Heart right ventricle (tissue), 16 donors: ENCODE measurements at places on chromosomes 5 and 9. TPM values are rescaled to one million over a fixed set of nuclear protein-coding genes. Genes with fewer than 3 reads are reported as not detected.

- no peak overlapping the region for H3K4me3 ChIP-seq
- no peaks in the 10 kb centered on the region for H3K27me3 ChIP-seq
- H3K27ac ChIP-seq, result no peak overlapping the region
- H3K36me3 ChIP-seq, result no peaks in the 10 kb centered on the region
- DNase-seq, result no peak
Observed at GRCh38 chr5:57447658-57448057, 35.0 kb downstream of the ACTBL2 start.

GRCh38 chr5:138641547-138642298 is 66.5 kb upstream of the HSPA9 start:
- DNase-seq, result peak; percentile 74
- H3K27me3 ChIP-seq, result no peaks in the 10 kb centered on the region
- H3K27ac ChIP-seq, result no peak overlapping the region
- no peaks in the 10 kb centered on the region for H3K36me3 ChIP-seq

ZNF79 gene
- 7.8 TPM for total RNA-seq

GRCh38 chr5:102857076-102857818 is 102.1 kb downstream of the PAM start:
- no peaks in the 10 kb centered on the region for H3K27me3 ChIP-seq
- no peak overlapping the region for H3K4me3 ChIP-seq
- no peaks in the 10 kb centered on the region for H3K36me3 ChIP-seq
- no peaks in the 10 kb centered on the region for H3K4me1 ChIP-seq
- DNase-seq, result no peak

LAMC3 gene
- 0.57 TPM for total RNA-seq

PAPPA gene
- 0.86 TPM for total RNA-seq

DNA sequence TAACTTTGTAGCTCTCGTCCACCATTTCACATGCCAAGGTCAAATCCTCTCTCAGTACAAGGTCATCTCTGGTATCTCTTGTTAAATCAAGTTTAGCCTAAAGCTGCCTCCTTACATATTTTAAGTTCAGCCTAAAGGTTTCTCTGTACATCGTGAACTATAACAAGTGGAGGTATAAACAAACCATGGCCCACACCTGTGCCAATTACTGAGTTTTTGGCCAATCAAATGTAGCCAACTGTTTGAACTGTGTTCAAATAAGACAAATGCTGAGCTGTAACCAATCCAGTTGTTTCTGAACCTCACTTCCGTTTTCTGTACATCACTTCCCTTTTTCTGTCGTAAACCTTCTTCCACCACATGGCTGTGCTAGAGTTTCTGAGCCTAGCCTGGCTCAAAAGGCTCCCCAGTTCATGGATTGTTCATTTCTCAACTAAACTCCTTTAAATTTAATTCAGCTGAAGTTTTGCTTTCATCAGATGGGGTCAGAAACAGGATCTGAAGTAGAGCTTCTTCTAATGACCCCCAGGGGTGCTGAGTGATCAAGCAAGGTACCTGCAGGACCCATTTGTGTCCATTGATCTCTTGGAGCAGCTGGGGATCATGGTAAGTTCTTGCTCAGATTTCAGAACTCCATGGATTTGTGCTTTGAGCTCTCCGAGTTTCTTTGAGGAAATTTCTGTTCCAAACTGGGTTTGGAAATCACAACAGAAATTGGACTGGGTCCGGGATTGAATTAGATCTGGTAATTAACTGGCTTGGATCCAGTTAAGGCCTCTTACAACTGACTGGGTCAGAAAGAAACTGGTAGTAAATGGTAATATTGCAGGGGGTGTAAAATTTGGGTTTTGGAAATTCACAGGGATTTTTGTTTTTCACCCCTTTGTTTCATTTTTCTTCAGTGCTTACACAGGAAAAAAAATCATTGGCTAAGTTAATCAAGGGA is 11.0 kb upstream of the NANS start:
- no peak overlapping the region for H3K27ac ChIP-seq
- peak overlapping the region; percentile 42 for H3K4me3 ChIP-seq
- H3K36me3 ChIP-seq, result no peaks in the 10 kb centered on the region

PIP5K1B gene
- 90.8 TPM for total RNA-seq

NNT gene
- 599 TPM for total RNA-seq

DNA sequence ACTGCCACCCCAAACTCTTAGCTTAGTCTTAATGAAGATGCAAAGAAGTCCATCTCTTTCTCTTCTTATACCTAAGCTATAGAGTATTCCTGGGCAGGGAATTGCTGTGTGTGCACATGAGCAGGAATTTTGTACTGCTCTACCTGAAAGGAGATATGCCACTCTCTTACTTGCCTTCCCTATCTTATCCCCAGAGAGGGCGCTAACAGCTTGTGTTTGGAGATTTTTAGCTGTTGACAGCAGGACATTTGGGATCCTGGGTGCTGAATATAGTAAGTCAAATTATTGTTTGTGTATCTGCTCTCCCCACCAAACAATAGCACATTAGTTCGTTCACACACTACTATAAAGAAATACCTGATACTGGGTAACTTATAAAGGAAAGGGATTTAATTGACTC is 159.5 kb downstream of the GABRG2 start:
- no peaks in the 10 kb centered on the region for H3K4me1 ChIP-seq
- no peak overlapping the region for H3K27ac ChIP-seq
- H3K36me3 ChIP-seq, result no peaks in the 10 kb centered on the region
- H3K27me3 ChIP-seq, result no peaks in the 10 kb centered on the region
- H3K4me3 ChIP-seq, result no peak overlapping the region
- no peak for DNase-seq

GRCh38 chr5:177474846-177475562 is 1.6 kb upstream of the DBN1 start:
- H3K4me1 ChIP-seq, result peaks cover 70% of the 10 kb centered on the region
- peaks cover 17% of the 10 kb centered on the region for H3K27me3 ChIP-seq
- DNase-seq, result no peak
- H3K27ac ChIP-seq, result peak overlapping the region; percentile 93

- H3K4me1 ChIP-seq, result no peaks in the 10 kb centered on the region
- no peaks in the 10 kb centered on the region for H3K27me3 ChIP-seq
- no peak overlapping the region for H3K4me3 ChIP-seq
Observed at GRCh38 chr5:13188371-13188770, 756.1 kb downstream of the DNAH5 start.

DNA sequence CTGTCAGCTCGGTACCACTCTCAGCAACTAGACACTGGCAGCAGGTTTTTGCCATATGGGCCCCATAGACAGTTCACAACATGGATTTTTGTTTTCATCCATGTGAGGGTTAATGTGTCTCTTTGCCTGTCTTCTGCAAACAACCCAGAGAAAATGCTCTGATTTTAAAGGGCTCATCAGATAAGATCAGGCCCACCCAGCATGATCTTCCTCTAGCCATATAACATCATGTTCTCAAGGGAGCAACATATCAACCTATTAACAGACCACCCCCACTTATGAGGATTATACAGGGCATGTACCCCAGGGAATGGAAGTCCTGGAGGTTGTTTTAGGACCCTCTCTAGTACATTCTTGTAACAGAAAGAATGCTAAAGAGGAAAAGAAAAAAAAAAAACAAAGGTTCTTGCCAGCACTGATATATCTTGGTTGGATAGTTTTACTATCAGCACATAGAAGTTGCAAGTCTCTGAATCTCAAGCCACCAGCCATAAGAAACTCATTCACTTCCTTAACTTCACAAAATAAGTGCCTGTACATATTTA is 1015.1 kb downstream of the TLE4 start:
- no peak for DNase-seq
- H3K4me3 ChIP-seq, result no peak overlapping the region
- H3K27ac ChIP-seq, result no peak overlapping the region
- no peaks in the 10 kb centered on the region for H3K27me3 ChIP-seq
- no peaks in the 10 kb centered on the region for H3K36me3 ChIP-seq
- no peaks in the 10 kb centered on the region for H3K4me1 ChIP-seq

DNA sequence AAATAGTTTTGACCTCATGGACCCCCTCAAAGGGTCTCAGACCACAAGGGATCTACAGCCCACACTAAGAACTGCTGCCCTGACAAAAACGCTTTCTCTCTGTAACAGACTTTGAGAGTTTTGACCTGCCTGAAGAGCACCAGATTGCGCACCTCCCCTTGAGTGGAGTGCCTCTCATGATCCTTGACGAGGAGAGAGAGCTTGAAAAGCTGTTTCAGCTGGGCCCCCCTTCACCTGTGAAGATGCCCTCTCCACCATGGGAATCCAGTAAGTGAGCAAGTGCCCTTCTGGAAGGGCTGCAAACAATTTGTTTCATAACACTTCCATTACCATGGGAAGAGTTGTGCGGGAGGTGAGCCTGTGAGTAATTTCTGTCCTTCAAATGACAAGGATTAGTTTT is 6.0 kb downstream of the PTTG1 start:
- no peak overlapping the region for H3K4me3 ChIP-seq
- H3K4me1 ChIP-seq, result no peaks in the 10 kb centered on the region
- no peaks in the 10 kb centered on the region for H3K36me3 ChIP-seq
- no peak for DNase-seq
- no peaks in the 10 kb centered on the region for H3K27me3 ChIP-seq

TRIP13 gene
- total RNA-seq, result 0.32 TPM

DNA sequence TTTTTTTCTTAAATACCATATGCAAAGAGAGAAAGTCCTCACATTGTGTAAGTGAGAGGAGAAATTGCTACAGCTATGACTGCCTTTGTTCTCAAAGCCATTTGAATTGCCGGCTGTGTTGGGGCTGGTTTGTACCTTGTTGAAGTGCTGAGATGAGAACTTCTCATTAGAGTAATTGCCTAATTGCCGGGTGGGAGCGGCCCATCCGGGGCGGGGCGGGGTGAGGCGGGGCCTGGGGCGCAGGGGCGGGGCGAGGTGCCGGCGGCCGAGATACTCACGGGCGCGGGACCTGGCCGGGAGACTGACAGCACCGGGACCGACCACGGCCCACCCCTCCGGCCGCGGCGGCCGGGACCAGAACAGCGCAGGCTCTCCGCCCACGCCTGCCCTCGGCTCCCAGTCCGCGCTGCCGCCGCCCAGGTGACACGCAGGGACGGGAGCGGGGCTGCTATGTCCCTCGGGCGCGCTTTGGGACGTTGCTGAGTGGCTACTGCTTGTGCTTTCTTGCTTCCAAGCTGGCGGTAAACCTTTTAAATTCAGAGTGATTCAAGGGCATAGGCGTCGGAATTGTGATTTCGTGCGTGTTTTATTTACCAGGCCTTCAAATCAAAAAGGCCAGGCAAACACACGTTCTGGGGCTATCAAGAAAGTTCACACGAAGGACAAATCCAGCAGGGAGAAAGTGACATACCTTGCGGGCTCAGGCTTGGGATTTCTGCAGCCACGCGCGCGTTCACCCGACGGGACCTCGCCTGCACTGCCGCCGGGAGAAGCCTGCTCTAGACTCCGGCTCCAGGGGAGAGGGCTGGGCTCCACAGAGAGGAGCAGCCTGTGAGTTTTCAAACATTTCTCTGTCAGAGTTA is 269.1 kb downstream of the FANCC start:
- H3K27ac ChIP-seq, result peak overlapping the region; percentile 84
- H3K4me3 ChIP-seq, result peak overlapping the region; percentile 60
- H3K4me1 ChIP-seq, result peaks cover 35% of the 10 kb centered on the region
- no peaks in the 10 kb centered on the region for H3K27me3 ChIP-seq
- H3K36me3 ChIP-seq, result no peaks in the 10 kb centered on the region

- no peaks in the 10 kb centered on the region for H3K27me3 ChIP-seq
- no peaks in the 10 kb centered on the region for H3K36me3 ChIP-seq
- no peaks in the 10 kb centered on the region for H3K4me1 ChIP-seq
- no peak for DNase-seq
- H3K27ac ChIP-seq, result no peak overlapping the region
Observed at GRCh38 chr5:155332618-155333017, 319.1 kb downstream of the KIF4B start.

PCDH12 gene
- 9.0 TPM for total RNA-seq

- no peaks in the 10 kb centered on the region for H3K4me1 ChIP-seq
- H3K4me3 ChIP-seq, result no peak overlapping the region
- no peaks in the 10 kb centered on the region for H3K27me3 ChIP-seq
- DNase-seq, result no peak
- H3K36me3 ChIP-seq, result no peaks in the 10 kb centered on the region
- H3K27ac ChIP-seq, result no peak overlapping the region
Observed at GRCh38 chr9:117218951-117219350, 195.9 kb downstream of the ASTN2 start.

GRCh38 chr5:65867542-65868195 is 58.7 kb upstream of the ERBIN start:
- no peaks in the 10 kb centered on the region for H3K36me3 ChIP-seq
- H3K4me3 ChIP-seq, result no peak overlapping the region
- no peak for DNase-seq
- H3K27me3 ChIP-seq, result no peaks in the 10 kb centered on the region
- H3K27ac ChIP-seq, result peak overlapping the region; percentile 33

DNA sequence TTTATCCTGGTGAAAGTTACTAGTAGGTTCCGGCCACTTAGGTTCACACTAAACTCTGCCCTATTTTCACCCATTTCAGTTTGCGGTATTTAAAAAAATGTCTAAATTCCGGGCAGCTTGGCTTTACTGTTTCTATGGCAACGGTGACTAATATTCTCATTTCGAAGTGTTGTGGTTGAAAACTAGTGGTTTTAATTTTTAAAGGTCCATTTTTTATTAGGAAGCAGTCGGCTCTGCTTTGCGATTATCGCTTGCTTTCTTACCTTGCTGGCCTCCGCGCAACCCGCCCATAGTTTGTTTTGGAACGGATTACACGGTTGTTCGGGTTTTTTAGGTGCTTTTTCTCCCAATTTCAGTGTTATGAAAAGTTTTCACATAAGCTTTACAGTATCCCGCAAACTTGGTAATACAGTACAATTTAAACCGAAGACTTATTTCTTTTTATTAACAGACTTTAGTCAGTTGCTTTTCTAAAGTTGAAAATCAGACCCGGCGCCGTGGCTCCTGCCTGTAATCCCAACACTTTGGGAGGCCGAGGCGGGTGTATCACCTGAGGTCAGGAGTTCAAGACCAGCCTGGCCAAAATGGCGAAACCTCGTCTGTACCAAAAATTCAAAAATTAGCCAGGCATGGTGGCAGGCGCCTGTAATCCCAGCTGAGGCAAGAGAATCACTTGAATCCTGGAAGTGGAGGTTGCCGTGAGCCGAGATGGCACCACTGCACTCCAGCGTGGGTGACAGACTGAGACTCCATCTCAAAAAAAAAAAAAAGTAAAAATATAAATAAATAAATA is 1.6 kb downstream of the KDM4C start:
- H3K36me3 ChIP-seq, result no peaks in the 10 kb centered on the region
- peak overlapping the region; percentile 97 for H3K4me3 ChIP-seq
- H3K27me3 ChIP-seq, result no peaks in the 10 kb centered on the region

GRCh38 chr5:67652201-67652600 is 455.6 kb upstream of the CD180 start:
- no peak overlapping the region for H3K4me3 ChIP-seq
- DNase-seq, result no peak
- H3K36me3 ChIP-seq, result no peaks in the 10 kb centered on the region
- H3K27me3 ChIP-seq, result no peaks in the 10 kb centered on the region
- H3K4me1 ChIP-seq, result peaks cover 11% of the 10 kb centered on the region

GRCh38 chr9:123364241-123364824 is 8.3 kb downstream of the CRB2 start:
- DNase-seq, result no peak
- no peaks in the 10 kb centered on the region for H3K36me3 ChIP-seq
- H3K4me3 ChIP-seq, result no peak overlapping the region
- H3K27ac ChIP-seq, result no peak overlapping the region
- H3K27me3 ChIP-seq, result no peaks in the 10 kb centered on the region

GRCh38 chr5:78399116-78399515 is 38.7 kb downstream of the SCAMP1 start:
- no peaks in the 10 kb centered on the region for H3K36me3 ChIP-seq
- H3K27ac ChIP-seq, result no peak overlapping the region
- no peaks in the 10 kb centered on the region for H3K27me3 ChIP-seq
- DNase-seq, result no peak

ADCY2 gene
- 0.90 TPM for total RNA-seq

ARHGEF37 gene
- total RNA-seq, result 18.7 TPM

TAF11L10 gene
- total RNA-seq, result not detected
